ENCODE measurements at places on chromosomes 7 and 10. TPM values are rescaled to one million over a fixed set of nuclear protein-coding genes. Genes with fewer than 3 reads are reported as not detected.

DNA sequence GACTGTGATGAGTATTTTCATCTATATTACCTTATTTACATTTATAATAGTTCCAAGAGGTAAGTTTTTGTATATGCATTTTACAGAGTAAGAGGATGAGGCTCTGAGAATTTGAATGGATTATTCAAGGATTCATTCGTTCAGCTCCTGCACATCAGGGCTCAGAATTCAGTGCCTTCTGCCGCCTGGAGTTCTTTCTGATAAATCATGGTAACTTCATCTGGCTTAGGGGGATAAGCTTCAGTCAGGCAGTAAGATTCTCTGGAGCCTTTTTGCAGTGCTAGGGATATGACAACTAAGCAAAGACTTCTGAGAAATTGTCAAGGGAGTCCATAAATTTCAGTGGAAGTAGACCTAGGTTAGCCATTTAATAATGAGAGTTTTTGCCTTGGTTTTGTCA lies 668.6 kb downstream of the NRG3 start:
- no peak for DNase-seq

Gene DPCD
- total RNA-seq: 40.0 TPM

DNA sequence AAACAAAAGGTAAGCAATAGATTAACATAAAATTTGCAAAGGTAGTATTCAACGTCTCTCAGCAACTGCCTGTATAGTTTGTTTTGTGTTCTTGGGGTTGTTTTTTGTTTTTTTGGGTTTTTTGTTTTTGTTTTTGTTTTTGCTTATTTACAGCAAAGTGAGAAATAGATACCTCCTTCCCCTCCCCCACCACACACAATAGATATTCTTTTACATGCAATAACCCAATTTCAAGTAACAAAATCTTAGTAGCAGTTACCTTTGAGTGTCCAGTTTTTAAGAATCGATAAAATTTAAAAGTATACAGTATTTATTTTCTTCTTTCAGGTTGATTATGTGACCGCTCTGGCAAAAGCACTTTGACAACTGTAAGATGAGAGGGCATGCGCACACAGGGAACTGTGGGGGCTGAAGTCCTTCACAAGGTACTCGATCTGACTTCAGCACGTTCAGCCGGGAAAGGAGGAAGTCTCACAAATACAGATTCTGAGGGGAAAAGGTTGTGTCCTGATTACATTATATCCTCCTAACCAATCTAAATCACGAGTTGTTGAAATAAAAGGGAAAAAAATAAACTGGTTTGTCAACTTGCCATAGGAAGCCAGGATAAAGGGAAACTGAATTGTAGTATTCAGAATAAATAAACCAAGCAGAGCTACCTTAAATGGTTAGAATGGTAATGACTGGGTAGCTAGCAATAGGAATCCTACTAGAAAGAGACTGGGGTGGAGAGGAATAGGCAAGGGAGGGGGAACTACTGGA lies 47.8 kb downstream of the CPEB3 start:
- DNase-seq: peak; percentile 43

DNA sequence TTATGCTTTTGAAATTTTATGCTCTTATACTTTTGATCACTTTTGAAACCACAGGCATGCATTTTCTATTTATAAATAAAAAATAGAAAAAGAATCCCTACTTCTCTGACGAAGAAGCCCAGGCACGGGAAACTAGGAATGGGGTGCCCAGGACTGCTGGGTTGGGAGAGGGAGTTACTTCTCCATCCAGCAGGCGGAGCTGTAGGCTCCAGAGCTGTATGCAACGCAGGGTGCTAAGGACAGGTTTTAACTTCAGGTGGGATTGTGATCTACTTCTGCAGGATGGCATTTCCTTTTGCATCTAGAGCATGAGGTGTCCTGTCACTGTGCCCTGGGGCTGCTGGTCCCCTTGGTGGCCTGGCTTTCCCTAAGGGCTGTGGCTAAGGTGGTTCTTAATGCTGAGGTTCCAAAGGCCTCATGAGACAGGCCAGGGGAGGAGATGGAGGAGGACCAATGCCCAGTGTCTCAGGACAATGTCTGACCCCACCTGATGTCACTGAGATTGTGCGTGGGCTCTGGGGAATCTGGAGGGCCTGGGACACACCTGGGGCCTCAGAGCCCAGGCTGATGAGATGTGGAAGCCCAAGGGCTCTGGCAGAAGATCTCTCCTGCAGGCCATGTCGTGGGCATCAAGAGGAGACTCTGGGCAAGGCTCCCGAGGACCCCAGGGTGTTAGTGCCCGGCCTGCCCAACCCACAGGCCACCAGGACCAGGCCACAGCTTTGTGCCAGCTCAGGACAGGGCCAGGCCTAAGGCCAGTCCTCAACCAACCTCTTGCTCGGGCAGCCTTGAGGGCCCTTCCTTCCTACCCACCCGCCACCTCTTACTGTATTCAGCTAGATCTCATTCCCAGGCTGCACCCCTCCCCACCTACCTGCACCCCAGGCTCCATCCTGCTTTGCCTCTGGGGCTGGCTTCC lies 507 bp downstream of the CCDC201 start:
- DNase-seq: no peak

Gene CDK14
- total RNA-seq: 1.2 TPM

DNA sequence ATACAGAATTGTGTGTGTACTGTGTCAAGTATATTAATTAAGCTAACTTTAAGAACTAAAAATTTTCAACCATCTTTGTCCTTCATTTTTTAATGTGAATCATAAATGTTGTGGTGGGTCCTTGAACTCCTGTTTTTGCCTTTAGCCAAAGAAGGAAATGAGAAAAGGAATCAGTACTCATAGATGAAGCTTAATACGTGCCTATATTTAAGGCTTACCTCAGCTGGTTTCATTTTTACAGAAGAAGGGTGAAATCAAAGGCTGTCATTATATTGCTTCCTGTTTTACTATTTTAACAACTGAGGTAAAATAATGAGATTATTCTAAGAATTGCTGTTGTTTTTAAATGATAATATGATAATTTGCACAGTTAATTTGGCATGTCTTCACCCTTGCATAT lies 6.3 kb upstream of the SNX13 start:
- DNase-seq: no peak

- DNase-seq: no peak
Observed at GRCh38 chr10:125700355-125700911, 17.5 kb upstream of the TEX36 start.

DNA sequence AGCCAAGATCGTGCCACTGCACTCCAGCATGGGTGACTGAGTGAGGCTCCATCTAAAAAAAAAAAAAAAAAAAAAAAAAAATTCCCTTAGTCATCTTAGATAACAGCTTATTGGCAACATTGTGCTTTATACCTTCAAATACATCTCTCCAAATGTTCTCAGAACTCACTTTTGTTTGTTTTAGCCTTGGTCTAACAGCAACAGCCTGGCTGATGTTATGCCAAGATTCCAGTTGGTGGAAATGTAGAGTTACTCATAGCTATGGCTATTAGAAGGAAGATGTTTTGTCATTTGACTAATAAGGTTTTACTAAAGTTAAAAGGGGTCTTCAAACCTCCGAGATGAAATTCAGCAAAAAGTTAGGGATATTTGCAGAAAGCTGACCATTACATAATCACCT lies 481.4 kb downstream of the NEBL start:
- no peak for DNase-seq

Measured in NCI-H460 (cell line).